ENCODE measurements at places on chromosomes 7 and 10.
A peak's percentile ranks its signal among the peaks of the same experiment; 100 is the strongest.

DNA sequence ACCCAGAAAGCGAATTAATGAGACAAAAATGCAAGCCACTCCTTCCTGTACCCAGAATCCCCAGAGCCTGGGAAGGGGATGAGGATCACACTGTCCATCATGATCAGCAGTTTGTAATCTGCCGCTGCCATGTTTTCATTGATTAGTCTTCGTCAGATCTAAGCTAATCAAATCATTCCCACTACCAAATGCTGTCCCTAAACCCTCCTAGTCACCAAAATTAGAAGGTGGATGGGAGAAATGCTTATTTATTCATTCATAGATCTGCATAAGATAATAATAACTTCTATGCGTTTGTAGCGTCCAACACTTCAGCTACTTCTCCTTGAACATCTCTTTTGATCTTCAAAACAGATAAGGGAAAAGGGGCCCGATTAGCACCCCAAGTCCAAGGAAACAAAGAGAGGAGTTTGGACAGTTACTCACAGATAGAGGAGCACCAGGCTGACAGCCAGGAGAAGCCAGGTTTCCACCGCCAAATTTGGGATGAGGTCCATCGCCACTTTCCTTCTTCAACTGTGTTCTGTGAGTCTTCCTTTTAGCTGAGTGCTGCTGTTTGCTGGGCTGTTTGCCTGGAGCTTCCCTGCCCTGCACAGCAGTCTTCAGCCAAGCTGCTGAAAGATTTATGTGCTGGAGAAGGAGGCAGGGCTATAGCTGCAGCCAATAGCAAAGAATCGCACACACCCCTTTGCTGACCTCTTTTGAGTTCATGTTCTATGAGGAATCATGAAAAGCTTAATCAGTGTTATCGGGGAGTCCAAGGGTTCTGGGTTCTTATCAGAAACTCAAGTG is at the start of gene CYP3A5:
Gene CYP3A5, minus strand, starts transcription at position 597 of the 792 bp plus-strand sequence. Its CDS starts 100 bp downstream, at position 497.
- DNase-seq: peak; percentile 78

DNA sequence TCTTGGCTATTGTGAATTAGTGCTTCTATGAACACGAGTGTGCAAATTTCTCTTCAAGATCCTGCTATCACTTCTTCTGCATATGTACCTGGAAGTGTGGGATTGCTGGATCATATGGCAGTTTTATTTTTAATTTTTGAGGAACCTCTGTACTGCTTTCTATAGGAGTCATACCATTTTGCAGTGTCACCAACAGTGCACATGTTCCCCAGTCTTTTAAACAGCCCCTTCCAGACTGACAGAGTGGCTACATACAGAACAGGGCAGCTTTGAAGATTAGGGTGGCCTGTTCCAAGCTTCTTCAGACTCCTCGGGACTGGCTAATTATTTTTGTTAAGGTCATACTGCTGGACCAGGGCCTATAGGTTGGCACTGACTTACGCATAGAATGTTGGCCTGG is 82.9 kb downstream of the AUTS2 start:
- DNase-seq: no peak

GRCh38 chr10:76329891-76330575 is 898.6 kb downstream of the LRMDA start:
- no peak for DNase-seq

- no peak for DNase-seq
These were observed 77.0 kb upstream of the EEPD1 start for GRCh38 chr7:36076074-36076473.

DNA sequence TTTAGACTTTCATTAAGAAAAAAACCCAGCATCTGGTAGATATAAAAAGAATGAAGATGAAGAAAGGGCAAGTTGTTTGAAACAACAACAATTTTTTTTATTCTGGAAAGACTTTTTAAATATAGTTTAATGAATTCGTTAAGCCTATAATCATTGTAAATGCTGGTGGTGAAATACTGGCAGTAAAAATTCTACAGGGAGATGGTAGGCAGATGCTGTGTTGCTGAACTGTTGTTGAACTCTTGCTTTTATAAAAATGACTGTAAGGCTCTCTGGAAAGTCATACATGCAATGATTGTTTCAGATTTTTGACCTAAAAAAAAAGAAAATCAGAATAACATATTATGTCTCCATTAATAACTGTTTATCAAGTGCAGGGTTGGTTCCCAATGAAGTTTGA is 39.0 kb downstream of the SCIN start:
- DNase-seq: no peak

GRCh38 chr7:158357106-158357897 is 230.3 kb downstream of the PTPRN2 start:
- DNase-seq: no peak

DNA sequence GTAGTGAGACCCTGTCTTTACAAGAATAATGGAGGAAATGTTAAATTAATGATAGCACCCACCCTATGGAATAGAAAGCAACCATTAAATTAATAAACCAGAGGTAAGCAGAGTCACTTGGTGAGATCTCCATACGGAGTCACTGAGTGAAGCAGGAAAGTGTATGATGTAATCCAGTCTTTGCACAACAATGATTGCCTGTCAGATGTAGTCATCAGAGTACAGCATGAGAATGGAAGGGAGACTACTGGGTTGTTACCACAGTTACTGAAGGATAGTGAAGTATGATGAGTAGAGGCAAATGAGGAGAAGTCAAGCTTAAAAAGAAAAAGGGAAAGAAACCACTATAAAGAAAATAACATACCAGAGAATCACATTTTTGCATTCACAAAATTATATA is 371.9 kb upstream of the SHH start:
- no peak for DNase-seq

DNA sequence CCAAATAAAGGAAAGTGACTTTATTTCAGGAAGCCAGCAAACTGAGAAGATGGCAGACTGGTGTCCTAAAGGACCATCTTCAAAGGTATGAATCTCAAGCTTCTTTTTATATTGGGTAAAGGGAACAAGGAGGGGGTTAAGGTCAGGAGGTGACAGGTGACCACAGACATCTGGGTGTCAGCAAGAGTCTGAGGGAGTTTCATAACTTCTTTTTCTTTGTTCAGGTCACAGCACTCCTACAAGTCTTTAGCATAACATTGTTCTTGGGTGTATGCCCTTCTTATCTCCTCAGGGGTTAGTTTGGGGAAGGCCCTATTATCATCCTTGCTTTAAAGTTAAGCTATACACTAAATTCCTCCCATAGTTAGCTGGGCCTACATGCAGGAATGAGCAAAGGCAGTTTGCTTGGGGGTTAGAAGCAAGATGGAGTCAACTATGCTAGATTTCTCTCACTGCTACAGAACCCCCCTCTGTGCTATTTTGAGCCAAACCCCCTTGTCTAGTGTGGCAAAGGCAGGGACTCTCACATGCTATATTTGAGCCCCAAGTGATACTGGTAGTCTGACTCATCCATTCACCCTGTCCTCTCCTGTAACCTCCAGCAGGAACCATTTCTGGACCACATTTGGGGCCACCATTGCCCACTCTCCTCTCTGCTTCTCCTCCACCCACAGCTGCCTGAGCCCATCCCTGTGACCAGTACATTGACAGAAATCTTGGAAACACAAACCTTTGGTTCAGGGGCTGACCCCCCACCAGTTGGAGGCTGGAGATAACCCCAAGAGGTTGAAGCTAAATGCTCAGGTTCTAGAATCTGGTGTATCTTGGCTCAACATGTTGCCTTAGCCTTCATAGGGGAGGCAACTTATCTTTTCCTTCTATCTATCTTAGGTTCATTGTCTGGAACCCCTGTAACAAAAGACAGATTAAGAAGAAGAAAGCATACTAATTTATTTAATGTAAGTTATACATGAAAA is 55.5 kb upstream of the LRGUK start:
- no peak for DNase-seq

DNA sequence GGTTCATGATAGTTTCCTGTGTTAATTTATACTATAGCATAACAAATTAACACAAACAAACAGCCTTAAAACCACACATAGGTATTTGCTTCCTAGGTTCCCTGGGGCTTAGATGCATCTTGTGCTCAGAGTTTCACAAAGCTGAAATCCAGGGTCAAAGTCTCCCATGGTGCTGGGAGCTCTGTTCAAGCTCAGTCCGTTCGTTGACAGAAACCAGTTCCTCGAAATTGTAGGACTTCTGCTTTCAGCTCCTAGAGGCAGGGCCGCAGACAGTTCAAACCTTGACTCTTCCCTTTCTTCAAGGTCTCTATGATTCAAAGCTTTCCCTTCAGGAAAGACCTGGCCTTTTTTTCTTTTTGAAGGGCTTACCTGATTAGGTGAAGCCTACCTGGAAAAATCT is 90.5 kb downstream of the VSTM2A start:
- no peak for DNase-seq

GRCh38 chr10:79627075-79627474 is 16.3 kb downstream of the SFTPA1 start:
- DNase-seq: no peak

DNA sequence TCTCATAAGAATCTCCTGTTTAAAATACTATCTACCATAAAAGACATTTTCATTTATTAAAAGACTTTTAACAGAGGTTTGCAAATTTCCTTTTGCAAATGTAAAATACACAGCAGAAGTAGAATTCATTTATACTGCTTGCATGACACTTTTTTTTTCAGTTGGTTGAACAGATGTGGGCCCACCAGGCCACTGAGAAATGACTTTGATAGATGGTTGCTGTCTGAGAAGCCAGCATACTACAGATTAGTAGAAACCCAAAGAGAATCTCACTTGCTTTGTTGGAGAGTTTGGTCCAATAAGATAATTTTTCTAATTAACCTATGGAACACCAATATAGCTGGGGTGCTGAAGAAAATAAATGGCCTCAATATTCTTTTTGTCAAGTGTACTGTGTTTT is 66.3 kb downstream of the PHF14 start:
- no peak for DNase-seq

- DNase-seq: no peak
These were observed 39.0 kb downstream of the AP5Z1 start for GRCh38 chr7:4814433-4814832.

- no peak for DNase-seq
These were observed 7.9 kb downstream of the TUBAL3 start for GRCh38 chr10:5396556-5397300.

DNA sequence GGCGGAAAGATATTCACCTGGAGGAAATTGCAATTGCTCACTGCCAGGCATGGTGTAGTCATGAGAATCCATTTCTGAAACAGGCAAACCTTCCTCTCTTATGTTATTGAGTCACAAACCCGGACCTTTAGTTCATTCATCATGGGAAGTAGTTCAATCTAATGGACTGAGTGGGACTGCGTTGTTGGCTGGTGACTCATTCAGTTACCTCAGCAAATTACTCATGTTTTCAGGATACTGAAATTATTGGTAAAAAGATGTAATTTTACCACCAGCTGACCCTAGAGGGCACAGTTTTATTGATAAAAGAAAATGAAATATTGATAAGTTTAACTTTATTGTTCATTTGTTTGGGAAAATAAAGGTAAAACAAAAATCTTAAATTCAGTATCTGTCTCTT is 1194.4 kb upstream of the SORCS1 start:
- DNase-seq: no peak

DNA sequence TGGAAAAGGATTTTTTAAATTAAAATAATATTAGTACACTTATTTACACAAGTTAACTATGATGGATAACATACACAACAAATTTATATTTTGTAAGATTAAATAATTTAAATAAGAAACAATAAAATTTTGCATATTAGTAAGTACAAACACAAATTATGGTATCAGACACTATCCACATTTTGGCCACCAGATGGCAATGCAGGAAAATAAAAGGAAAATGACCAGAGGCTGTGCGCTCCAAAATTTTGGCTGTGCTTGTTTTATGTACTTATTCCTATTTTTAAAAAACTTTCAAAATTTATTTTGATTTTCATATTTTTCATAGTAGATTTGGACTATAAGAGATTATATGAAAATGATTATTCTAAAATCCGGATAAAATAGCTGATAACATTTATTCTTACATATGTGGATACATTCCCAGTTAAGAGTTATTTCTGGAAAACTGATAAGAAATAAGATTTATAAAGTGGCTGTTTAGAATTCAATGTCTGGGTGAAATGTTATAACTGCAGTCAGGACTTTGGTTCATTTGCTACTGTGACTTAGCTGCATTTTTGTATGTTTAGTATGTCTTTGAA is 274.7 kb upstream of the HGF start:
- peak; percentile 43 for DNase-seq

DNA sequence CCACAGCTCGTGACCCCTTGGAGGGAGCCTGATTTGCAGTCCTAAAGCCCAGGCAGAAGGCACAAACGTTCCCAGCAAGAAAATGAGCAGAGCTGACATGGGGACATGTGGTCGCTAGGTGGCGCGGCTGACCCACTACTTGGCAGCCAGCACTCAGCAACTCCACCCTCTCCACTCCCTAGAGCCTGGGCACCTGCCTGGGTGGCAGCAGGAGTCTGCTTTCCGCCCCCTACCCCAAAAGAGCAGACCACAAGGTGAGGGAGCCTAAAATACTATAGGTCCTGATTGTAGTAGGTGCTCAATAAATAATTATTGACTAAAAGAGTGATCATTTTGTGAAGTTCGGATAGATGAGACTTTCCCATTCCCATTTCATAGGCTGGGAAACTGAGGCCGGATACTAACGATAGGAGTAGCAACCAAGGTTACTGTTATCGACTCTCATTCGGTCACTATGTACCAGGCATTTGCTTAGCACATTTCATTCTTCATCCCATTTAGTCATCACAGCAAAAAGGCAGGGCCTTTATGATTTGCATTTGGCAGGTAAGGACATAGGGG is 57.4 kb downstream of the NEUROG3 start:
- DNase-seq: peak; percentile 39

DNA sequence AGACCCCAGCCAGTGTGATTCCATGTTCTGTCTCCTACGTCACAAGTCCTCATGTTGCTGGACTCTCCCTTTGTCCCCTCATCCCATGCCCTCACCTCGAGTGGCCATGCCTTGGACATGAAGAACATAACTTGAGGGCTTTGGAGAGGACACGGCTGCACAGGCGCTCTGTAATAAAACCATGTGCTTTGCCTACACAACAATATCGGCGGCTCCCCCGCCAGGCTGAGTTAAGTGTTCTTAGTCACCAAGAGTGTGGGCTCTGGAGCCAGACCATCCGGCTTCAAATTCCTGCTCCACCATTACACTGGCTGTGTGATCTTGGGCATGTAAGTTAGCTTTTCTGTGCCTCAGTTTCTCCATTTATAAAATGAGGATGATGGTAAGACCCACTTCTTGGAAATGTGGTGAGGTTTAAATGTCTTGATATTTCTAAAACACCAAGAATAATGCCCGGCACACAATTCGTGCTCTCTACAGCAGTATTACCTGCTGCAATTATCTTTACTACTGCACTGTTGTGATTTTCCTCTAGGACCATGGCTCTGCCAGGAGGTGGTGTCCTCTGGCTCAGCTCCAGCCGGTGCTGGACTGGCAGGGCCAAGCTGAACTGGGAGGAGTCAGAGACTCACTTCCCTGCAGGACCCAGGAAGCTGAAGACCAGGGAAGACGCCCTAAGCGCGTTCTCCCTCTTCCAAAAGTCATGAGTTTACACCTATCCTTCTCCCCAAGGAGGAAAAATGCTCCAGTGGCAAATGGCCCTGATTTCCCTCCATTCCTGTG is 15.7 kb downstream of the SLIT1 start:
- no peak for DNase-seq
